ENCODE measurements at places on chromosomes 4 and X.
A peak's percentile ranks its signal among the peaks of the same experiment; 100 is the strongest.

DNA sequence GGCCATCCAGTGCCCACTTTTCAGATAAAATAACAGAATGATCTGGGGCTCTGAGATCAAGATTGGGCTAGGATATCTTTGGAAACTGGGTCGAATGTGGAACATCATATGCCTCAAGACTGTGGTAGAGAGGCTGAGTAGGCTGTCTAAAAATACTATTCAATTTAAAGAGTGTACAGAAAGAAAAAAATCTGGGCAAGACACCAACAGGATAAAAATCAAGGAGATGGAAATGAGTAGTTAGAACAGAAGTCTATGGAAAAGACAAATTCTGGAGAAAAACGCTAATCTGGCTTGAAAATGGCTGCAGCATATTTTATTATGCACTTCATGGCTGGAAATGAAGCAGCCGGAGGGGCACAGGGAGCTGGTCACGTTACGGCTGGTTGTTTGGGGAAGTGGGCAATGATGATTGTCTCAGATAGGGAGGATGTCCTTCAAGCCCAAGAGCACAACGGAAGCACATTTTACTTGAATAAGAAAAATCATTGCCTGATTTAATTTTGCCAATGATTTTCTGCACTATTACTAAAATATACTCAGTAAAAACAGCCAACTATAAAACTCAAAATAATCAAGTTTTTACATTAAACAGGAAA lies 27.1 kb upstream of the MAPK10 start:
- DNase-seq: no peak

GRCh38 chrX:120797188-120797851 lies 78.3 kb downstream of the CT47B1 start:
- no peak for DNase-seq

GRCh38 chr4:170336238-170336775 lies 246.6 kb upstream of the AADAT start:
- no peak for DNase-seq

- DNase-seq: no peak
Observed at GRCh38 chr4:80183250-80184052, 13.9 kb upstream of the PRDM8 start.

- DNase-seq: no peak
Observed at GRCh38 chr4:133146574-133147241, 2.4 kb upstream of the PCDH10 start.

DNA sequence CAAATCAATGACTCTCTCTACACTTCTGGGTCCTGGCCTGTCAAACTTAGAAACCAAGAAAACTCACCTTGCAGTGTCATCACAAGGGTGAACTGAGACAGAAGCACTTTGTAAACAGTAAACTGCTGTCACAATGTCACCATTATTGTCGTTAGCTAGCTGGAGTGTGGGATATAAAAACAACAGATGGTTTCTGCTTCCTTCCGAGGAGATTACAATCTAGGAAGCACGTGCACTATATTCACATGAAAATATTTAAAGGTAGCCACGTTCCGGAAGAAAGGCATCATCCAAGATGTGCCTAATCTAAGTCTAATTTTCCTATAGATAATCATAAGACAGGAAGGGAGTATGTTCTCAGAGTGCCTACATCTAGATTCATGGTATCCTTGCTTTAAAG lies 64.7 kb upstream of the ACSL1 start:
- DNase-seq: no peak

DNA sequence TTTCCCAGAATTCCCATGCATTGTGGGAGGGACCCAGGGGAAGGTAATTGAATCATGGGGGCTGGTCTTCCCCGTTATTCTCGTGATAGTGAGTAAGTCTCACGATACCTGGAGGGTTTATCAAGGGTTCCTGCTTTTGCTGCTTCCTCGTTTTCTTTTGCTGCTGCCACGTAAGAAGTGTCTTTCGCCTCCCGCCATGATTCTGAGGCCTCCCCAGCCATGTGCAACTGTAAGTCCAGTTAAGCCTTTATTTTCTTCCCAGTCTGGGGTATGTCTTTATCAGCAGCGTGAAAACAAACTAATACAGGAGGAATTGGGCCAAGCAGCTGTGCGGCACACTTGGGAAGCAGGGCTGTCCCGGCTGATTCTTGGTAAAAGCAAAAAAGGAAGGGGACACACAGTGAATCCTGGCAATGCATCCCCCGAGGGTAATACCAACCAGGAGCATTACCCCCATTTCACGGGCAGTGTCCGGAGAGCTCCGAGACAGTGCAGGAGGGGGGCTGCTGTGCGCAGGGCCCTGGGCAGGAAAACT lies 185.7 kb downstream of the AFAP1 start:
- DNase-seq: no peak

DNA sequence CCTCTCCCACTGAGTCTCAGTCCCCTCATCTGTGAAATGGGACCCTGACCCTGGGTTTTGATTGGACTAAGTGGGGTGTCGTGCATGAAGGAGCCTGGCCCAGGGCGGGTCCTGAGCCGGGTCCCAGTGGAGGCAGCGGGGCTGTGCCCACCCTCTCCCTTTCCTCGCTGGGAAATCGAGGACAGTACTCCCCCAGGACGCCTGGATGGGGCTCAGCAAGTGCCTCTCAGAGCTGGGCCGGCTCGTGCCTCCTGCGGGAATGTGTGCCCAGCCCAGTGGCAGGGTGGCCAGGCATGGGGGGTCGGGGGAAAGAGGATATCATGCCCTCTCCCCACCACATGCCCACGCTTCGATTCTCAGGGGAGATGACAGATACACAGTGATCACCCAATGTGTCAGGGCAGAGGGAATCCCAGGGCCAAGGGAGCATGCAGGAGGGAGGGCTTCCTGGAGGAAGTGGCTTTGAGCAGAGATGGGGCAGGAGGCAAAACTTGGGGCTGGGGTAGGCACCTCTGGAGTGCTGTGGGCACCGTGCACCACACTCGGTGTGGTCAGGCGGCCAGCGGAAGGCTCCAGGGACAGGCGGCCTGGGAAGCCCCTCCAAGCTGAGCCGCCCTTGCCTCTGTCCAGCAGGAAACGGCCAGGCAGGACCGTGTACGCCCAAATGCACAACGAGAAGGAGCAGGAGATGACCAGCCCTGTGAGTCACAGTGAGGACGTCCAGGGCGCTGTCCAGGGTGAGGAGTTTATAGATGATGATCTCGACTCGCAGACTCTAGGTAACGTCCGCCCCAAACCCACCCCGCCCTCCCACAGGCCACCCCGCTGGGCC lies 203.0 kb downstream of the AFAP1 start:
- DNase-seq: no peak

DNA sequence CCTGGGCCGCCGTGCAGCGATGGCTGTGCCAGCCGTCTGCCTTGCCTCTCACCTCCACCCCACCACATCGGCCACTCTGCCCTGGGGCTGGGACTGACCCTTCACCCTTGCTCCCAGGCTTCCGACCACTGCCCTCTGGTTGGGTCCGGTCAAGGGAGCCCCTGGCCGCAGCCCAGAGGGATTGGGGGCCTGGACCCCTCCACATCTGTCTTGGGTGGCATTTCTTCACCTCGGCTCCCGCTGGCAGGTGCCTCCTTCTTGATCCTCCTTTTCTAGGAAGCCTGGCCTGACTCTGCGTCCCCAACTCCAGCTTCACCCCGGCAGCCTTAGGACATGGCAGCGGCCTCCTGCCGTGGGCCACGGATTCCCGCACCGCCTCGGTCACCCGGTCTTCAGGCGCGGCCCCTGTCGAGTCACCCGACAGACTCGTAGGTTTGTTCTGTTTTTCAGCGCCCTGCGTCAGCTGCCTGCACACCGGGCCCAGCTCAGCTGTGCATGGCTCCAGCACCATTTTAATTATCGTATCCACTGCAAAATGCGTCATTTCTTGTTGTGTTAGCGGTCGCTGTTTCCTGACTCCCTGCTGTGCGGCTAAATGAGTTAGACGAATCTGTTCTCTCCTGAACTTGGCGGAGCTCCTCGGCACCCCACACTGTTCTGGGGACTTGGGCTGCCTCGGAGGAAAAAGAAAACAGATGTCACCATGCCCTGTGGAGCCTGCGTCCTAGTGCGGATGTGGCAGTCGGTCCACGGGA lies 124.0 kb downstream of the FAM53A start:
- no peak for DNase-seq

GRCh38 chr4:40299126-40299525 lies 36.0 kb upstream of the CHRNA9 start:
- DNase-seq: no peak

DNA sequence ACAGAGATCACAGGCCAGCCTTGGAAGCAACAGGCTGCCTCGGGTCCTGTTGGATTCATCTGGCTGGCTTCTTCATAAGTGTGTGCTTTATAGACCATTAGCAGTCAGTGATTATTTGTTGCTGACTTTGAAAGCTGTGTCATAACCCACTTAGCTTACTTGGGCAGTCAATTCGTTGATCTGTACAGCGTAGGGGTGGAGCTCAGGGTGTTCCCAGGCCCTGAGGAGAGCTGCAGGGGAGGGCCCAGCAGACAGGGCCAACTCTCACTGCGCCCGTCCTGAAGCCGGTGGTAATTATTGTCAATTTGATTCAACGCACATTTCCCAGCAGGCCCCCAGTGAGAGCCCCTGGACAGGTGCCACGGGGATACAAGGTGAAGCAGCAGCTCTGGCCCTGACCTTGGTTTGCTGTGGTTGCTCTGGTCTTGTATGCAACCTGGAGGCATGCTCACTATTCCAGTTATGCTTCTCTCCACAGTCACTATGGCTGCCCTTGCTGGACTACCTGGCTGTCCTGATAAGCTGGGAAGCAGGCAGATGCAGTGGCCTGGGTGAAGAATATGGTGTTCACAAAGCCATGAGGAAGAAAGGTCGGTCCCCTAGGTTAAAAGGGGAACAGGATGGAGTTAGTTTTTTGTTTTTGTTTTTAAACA lies 40.1 kb upstream of the HMGB3 start:
- no peak for DNase-seq

DNA sequence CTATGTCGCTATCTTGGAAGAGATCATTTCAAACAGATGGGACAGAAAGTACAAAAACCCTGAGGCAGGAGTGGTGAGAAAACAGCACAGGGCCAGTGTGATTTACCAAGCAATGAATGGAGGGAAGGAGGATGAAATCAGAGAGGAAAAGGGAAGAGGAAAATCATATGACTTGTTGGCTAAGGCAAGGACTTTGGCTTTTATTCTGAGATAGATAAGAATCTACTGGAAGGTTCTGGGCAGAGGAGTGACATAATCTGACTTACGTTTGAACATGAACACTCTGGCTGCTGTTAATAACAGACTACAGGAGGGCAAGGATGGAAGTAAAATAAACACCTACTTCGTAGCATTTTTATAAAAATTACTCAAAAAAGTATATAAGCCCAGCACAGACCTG lies 207.8 kb upstream of the SLC7A11 start:
- DNase-seq: no peak

- no peak for DNase-seq
Observed at GRCh38 chr4:140858897-140859296, 102.7 kb upstream of the TBC1D9 start.

GRCh38 chr4:163331629-163332376 lies 593 bp downstream of the NPY1R start:
- no peak for DNase-seq

DNA sequence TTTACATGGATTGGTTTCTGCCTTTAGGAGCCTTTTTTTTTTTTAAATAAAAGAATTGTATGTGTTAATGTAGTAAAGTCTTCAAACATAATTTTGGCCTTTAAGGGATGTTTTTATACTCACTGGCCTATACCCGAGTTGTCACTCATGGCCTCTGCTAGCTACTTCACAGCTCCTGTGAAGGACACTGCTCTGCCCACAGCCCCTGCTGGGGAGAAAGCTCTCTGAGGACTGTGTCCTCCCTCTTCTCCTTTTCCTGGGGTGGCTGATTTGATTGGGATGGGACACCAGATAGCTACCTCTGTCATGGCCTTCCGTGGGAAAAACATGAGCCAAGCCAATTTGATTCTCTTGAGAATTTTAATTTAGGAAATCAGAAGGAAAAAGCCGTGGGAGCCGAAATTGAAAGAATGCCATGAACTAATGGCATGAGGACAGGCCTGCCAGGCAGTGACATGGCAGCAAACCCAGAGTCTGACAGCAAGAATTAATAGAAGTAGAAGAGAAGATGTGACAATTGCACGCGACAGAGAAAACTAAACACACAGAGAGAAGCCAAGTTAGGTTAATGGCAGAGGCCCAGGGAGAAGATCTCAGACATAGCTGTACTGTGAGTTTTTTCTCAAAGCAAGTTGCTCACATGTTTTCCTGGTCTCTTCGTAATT lies 81.4 kb downstream of the ARHGAP10 start:
- no peak for DNase-seq

GRCh38 chr4:17701882-17702281 lies 79.5 kb downstream of the FAM184B start:
- no peak for DNase-seq

- DNase-seq: no peak
Observed at GRCh38 chrX:66915893-66916292, 277.0 kb upstream of the EDA2R start.

DNA sequence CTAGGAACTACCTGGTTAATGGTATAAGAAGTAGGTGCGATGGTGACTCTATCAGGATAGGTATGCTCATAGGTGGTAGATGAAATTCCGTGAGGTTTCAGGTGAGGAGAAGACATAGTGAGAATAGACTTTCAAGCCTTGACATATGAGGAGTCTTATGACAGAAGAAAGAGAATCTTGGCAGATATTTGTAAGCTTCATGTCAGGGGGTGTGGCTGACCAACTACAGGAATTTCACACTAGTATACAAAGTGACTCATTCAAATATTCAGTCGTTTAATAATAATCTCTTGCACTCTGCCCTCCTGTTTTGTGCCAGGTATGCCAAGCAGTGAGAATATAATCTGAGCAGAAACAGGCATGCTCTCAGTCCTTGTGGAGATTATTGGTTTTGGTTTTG lies 22.8 kb downstream of the PACRGL start:
- DNase-seq: no peak

DNA sequence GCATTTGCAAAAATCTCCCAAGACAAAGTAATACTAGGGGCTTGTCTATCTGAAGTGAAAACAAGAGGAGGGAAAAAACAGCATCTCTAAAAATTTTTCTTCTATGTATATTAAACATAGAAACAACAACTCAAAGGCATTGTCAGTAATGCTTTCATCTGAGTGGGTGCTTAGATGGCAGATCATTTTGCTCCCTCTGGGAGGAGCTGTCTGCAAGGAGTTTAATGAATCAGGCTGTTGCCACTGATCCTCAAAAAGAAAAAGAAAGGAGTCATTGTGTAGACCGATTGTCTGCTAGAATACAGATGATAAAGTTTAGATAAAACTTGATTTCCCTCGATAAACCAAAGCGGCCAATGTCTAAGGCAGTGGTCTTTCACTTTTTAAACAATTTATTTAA lies 49.7 kb upstream of the KLHL8 start:
- DNase-seq: peak; percentile 5

DNA sequence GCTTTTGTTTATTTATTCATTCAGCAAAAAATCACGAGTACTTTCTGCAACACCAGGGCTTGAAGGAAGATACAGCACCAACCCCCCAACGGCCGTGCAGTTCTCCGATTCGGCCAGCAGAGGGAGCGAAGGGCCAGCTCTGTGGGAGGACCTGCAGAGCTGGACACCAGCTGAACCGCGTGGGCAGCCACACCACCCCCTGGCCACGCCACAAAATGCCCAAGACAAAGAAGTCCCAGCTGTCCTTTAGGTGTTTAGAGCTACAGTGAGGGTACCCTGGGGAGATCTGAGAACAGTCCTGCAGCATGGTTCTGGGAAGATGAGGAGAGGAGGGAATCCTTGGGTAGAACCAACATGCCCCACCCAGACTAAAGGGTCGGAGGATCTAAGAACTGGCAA lies 83.1 kb downstream of the RELL1 start:
- DNase-seq: peak; percentile 43

Measured in GM04504 (cell line).